ENCODE measurements at places on chromosomes 4 and X.

- no peak for DNase-seq
Observed at GRCh38 chr4:184401397-184402171, 72.8 kb downstream of the IRF2 start.

- no peak for DNase-seq
Observed at GRCh38 chrX:97522307-97522706, 638.6 kb downstream of the RPA4 start.

DNA sequence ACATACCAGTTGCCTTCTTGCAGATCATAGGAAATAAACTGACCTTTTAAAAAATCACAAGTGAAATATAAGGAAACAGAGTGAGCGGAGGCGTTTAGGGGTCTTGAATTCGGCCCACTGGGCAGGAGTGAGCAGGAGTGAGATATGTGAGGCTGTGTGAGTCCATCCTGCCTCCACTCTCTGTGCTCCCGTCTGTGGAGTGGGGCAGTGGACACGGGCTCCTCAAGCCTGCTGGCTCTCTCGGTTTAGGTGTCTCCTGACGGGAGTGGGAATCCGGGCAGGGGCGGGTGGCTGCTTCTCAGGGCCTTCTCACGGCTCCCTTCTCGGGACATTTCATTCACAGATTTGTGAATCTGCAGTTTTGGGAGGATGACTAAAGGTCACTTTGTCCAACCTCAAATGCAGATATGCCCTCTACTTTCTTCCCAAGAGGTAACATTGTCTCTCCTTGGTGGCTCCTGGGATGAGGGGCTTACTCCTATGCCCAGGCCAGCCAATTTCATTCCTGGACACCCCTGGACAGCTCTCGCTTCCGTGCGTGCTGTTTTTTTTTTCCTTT lies 27.6 kb downstream of the CYTL1 start:
- no peak for DNase-seq

DNA sequence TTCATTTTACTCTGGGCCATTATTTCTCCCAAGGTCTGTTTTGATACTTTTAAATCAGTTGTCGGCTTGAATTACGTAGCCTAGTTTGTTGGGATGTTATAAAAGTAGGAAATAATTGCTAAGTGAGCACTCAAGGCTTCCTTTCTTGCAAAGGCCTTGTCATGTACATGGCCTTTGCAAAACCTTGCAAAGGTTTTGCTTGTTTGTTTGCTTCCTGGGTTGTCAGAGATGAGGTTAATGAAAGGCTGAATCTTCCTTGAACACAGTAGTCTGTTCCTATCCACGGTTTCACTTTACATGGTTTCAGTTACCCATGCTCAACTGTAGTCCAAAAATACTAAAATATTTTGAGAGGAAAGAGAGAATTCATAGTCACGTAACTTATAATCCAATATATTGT lies 113.5 kb downstream of the NAA11 start:
- DNase-seq = no peak

DNA sequence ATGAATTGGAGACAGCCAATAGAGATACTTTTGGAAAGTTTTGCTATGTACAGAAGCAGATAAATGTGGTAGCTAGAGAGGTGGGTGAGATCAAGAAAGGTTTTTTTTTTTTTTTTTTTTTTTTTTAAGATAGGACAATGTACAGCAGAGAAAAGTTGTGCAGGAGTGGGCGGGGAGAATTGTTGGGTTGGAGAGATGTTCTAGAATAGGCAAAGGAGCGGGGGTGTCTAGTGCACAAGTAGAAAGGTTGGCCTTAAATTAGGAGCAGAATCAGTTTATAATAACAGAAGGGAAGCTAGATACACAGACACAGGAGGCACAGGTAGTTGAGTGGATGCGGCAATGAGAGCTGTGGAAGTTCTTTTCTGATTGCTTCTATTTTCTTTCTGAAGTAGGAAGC lies 66.2 kb upstream of the PGK1 start:
- no peak for DNase-seq

- DNase-seq = no peak
Observed at GRCh38 chr4:70994387-70995099, 1.1 kb downstream of the DCK start.

DNA sequence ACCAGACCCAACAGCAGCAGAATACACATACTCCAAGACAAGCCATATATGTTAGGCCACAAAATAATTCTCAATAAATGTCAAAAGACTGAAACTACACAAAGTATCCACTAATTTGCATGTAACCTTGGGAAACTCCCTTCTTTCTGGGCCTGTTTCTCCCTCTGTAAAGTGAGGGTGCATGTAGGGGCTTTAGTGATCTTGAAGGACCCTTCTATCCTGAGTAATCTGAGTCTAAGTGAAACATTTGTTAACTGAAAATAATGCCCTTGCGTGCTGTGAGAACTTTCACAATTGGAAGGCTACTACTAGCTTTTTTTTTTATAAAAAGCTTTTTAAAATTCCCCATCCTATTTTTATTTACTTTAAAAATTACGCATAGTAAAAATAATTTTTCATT lies 125.2 kb downstream of the NEXMIF start:
- no peak for DNase-seq

DNA sequence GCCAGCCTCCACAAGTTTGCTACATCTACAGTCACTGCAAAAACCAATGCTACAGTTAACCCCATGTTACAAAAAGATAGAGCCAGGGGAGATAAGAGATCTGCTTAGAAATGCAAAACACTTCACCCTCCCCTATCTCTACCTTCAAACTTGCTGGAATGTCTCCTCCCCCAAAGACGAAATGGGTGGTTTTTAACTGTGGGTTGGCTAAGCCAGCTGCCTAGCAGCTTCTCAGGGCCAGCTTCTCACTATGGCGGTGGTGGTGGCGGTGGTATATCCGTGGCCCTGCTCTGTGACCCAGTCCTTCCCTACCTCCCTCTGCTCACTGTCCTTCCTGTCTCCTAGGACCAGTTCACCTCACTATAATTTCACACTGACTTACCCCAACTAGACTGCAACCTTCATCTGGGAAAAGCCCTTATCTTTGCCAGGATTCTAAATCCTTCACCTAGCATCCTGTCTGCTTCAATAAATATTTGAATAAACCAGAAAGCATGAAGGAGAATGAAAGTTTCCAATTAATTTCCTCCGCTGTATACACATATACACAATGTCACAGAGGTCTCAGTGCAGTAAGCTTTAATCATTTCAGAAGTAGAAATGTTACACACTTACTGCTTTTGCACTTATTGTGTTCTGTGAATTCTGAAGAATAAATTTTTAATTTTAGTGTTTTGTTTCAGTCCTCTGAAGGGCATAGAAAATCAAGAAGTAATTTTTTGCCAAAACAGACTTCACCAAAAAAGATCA lies 46.3 kb downstream of the SH3KBP1 start:
- peak; percentile 33 for DNase-seq

DNA sequence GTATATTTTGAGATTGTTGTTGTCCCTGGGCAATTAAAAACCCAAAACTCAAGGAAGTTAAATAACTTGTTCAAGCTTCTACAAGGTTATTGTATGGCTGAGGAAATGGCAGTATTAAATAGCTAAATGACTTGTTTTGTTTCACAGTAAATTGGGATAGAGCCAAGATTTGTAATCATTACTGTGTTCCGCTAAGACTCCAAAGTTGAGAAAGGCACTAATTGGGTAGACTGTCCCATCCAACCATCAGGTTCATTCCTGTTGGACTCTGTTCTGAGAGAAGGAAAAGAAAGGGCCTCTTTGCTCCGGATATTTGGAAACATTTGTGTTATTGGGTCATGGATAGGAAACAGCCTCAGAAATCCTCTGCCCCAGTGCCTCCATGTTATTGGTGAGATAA lies 82.2 kb downstream of the DCLK2 start:
- DNase-seq = no peak

DNA sequence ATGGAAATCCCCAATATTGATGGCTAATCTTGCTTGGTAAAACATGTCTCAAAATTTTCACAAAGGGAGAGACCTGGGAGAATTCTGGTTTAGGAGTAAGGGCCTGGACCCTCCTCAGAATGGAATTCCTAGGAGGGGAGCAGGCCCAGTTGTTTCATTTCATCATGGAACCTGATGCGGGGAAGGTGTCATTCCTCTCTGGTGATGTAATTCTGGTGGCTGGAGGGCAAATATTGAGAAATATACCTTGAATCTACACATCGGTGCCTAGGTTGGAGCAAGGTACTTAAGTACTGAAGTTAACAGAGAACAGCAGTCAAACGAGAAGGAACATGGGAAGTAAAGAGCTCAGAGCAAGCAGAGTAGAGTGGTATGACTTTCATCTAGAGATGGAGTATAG lies 23.2 kb upstream of the CCSER1 start:
- no peak for DNase-seq

DNA sequence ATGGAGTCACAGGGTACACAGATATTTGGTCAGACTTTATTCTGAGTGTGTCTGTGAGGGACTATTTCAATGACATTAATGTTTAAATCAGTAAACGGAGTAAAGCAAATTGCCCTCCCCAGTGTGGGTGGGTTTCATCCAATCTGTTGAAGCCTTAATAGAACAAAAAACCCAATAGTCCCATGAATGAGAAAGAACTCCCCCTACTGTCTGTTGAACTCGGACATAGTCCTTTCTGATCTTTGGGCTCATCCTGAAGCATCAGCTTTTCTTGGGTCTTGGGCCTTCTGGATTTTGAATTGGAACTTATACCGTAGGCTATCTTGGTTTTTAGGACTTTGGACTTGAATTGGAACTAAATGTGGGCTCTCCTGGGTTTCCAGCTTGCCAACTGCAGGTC lies 193.6 kb downstream of the COX7B2 start:
- no peak for DNase-seq

- DNase-seq = no peak
Observed at GRCh38 chr4:117700111-117700892, 334.0 kb upstream of the NDST3 start.
